ENCODE measurements at places on chromosomes 5 and 9.

DNA sequence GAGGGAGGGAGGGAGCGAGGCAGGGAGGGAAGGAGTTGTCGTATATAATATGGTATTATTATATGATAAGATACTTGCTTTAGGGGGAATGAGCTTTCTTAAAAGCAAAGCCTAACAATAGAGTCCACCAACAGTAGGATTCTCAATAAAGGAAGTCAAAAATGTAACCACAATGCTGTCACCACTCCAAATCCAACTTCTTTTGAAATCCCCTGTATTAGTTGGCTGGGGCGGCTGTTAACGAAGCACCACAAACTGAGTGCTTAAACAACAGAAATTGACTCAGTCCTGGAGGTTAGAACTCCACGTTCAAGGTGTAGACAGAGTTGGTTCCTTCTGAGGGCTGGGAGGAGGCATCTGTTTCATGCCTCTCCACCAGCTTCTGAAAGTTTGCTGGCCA lies 23.1 kb downstream of the GAS1 start:
- no peak for DNase-seq

GRCh38 chr9:22590336-22591033 lies 143.9 kb downstream of the DMRTA1 start:
- DNase-seq, result no peak

- DNase-seq, result no peak
Observed at GRCh38 chr9:13645557-13645956, 366.1 kb upstream of the MPDZ start.

- no peak for DNase-seq
Observed at GRCh38 chr9:89497257-89497963, 503 bp downstream of the SEMA4D start.

- DNase-seq, result no peak
Observed at GRCh38 chr9:38096238-38096805, 27.3 kb upstream of the SHB start.

DNA sequence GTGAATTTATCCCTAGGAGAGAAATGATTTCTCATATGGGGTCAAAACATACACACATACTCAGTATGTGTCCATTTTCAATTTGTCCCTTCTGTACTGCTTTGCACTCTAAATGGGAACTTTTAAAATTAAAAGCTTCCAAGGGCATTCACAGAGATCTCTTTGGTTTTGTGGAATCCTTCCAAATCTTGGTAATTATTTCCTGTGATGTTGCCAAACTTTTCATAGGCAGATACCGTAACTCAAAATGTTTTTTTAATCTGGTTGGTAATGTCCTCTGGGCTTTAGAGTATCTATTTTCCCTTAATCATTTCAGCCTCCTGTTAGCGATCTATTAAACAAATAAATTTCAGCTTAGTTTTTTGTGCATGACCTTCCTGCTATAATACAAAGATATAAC lies 282.4 kb downstream of the ARHGEF28 start:
- DNase-seq, result no peak

DNA sequence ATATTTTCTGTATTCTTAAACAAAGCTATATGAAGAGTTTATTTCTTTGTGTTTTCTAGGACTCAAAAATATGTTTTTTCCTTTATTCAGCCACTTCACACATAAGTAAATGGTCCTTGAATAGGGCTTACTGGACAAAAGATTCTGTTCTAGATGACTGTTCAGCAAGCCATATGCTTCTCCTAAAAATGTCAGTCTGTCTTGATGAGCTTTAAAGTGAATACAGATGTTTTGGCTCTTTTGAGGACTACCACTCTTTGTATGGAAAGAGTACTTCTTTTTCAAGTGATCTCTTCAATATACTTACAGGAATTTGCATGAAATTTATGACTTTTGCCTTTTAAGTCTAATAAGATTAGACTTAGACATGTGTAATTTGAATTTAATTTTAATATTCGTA lies 8.4 kb downstream of the NDUFS4 start:
- DNase-seq, result no peak

DNA sequence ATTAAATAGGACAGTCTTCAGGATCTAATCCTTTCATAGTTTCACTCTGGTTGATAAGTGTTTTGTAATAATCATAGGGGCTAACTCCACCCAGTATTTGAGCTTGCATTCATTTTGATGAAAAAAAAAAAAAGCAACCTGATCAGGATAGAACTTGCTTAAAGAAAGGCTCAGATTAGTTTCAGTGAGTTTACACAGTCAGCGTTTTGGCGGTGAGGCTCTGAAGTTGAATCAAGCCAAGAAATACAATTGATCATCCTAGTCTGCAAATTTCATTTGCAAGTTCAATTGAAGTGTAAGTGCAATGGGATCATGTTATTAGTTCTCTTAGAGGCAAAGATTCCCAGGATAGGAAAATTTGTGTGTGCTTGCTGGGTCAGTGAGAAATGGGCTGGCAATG lies 159.7 kb upstream of the ELL2 start:
- no peak for DNase-seq

DNA sequence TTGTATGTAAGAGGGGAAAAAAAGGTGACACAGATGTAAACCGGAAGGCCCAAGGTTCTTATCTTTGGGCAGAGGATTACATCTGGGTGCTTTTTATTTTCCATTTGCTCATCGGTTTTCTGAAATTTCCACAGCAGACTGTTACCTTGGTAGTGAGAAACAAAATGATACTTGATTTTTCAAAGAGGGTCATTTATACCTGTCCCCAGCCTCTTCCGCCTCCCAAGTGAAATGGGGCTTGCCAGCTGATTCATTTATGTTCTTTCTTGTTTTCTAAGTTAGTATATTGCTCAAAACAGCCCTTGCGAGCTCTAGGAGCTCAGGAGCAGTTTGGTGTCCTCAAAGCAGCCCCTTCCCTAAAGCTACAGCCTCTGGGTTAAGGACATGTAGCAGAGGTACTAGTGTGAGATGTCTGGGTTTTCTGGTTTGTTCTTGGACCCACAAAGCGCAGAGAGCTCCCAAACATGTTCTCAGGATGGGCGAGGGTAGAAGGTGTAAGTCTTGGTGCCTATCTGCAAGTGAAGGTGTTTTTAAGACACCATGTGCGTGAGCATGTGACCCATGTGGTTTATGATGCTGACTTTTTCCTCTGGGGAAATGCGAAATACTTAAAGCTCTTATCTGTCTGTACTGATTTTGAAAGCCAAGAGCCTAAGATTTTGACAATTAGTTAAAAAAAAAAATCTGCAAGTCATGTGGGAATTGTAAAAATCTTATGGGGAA lies 38.3 kb downstream of the DAPK1 start:
- DNase-seq, result no peak

DNA sequence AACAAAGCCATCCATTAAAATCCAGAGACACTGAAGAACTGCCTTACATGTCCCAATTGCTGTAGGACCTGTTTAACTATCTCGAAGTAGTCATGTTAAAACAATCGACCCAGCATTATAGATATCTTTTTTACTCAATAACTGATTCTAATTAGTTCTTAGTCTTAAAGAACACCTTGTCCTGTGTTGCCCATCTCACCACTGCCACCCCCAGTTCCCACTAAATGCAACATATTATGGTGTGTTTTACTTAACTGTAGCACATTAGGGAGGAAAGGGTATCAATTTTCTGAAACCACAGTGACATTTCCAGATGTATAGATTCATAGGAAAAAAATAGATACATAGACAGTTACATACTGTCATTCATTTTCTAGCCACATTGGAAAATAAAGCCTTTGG lies 221.2 kb downstream of the MEF2C start:
- DNase-seq, result no peak

DNA sequence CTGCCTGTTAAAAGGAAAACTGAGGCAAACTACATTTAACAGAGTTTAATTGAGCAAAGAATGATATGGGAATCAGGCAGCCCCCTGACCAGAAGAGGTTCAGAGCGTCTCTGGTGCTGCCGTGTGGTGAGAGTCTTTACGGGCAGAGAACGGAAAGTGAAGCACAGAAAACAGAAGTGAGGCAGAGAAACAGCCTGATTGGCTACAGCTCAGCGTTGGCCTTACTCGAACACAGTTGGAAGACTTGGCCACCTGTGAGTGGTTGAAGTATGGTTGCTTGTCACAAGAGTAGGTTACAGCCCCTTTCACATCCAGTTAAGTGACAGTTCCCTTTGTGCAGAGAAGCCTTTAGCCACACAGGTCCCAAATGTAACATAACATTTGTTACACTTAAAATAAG lies 16.9 kb upstream of the FBP1 start:
- DNase-seq, result no peak

DNA sequence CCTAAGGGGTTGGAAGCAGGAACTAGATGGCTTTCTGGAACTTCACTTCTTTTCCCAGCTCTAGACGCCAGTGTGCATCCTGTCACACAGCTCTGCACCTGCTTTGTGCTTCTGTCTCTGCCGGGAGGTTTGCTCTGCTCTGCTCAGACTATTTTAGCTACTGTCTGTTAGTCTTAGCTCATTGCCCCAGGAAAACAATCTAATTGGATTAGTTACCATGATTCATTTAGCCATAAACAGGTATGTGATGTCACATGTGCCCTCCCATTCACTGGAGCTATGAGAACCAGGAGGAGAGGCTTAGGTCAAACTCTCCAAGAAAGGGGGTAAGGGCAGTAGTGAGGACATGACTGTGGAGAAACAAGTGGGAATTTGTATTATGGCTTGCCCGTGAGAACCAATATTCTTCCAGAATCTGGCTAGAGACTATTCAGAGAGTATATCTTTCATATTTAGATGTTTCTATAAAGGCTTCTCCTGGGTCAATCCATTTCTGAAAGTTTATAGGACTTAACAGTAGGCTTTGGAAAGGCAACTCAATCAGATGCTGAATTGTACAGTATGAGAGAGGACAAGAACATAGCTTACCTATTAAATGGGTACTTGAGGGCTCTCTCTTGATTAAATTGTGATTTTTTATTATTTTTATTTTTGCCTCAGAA lies 22.4 kb upstream of the NREP start:
- no peak for DNase-seq

DNA sequence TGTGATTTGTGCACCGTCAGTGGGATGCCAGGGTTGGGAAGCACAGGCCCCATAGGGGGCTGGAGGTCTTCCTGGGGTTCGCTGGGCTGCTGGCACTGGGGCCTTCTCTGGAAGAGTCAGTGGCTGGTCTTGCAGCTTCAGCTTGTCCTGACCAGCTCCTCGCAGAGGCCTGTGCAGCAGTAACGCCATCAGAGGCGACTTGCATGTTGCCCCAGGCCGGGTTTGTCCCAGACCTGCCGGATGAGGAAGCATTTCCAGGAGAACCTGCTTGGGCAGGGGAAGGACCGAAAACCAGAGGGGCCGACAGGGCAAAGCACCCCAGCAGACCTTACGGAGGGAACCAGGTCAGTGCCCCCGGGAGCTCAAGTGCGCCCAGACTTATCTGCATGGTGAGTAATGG lies 54.7 kb upstream of the IRX2 start:
- DNase-seq, result no peak

GRCh38 chr5:59799668-59800346 lies 93.7 kb downstream of the PDE4D start:
- DNase-seq, result no peak

DNA sequence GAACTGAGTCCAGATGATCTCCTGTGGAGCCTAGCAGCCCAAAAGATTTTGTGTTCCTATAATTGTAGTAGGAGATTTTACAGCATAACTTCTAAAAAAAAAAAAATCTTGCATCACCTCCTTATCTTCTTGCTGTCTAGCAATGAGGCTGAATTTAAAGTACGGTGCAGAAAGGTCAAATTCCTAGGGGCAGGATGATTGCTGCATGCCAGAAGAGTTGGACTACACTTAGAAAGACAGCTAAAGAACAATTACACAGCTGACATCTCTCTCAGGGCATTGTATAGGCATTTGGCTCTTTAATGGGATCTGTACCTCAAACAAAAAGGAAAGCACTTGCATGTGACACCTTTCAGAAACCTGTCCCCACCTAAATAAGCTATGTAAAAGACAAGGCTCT lies 443.2 kb downstream of the HCN1 start:
- DNase-seq, result no peak

GRCh38 chr5:71996789-71997188 lies 110.5 kb upstream of the MAP1B start:
- DNase-seq, result no peak

- DNase-seq, result no peak
Observed at GRCh38 chr9:101736717-101737116, 1.7 kb downstream of the GRIN3A start.

- DNase-seq, result no peak
Observed at GRCh38 chr9:99807276-99807852, 14.3 kb upstream of the NR4A3 start.

DNA sequence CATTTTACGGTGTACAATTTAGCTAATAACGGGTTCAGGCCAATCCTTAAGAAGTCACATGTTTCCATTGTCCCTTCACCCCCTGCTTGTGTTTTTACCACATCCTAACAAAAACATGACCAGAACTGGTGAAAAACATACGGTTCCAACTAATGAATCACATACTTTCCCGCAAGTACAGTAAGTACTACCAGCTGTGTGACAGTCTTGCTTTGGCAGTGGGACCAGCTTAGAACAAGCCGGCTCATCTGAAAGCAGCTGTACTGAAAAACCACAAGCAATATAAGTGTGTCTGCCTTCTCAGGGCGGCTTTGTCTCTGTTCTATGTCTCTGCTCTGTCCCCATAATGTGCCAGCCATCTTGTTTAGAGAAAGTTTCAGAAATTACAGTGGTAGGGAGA lies 242.5 kb downstream of the BNC2 start:
- DNase-seq, result peak; percentile 92

GRCh38 chr5:585556-585955 lies 26.6 kb upstream of the CEP72 start:
- DNase-seq, result no peak

DNA sequence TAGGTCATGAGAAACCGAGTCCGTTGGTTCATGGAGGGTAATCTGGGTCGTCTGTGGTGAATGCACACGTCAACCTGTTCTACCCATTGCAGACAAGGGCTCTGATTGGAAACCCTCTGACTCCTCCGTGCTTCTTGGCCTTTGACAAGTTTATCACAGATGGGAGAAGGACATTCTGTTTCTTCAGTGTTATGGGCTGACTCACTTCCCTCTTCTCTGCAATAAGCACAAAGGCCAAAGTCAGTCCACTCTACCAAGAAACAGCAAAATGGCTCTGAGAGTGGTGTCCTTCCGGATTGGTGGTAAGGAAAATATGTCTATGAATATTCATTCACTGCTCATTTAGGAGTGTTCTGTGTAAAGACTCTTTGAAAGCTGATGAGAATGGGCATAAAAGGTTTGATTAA lies 89.3 kb downstream of the FEM1C start:
- DNase-seq, result no peak

GRCh38 chr5:180139731-180140055 lies 68.1 kb upstream of the RNF130 start:
- no peak for DNase-seq

- no peak for DNase-seq
Observed at GRCh38 chr5:156312897-156313694, 13.9 kb upstream of the SGCD start.

GRCh38 chr9:132506977-132507669 lies 75.3 kb upstream of the BARHL1 start:
- no peak for DNase-seq

- DNase-seq, result peak; percentile 53
Observed at GRCh38 chr9:101311758-101312420, 72.9 kb downstream of the BAAT start.
